ENCODE measurements at places on chromosomes 1 and 21.

- no peak for DNase-seq
Observed at GRCh38 chr1:19617376-19617775, 26.7 kb upstream of the NBL1 start.

- DNase-seq: no peak
Observed at GRCh38 chr1:206655471-206655882, 20.1 kb downstream of the DYRK3 start.

DNA sequence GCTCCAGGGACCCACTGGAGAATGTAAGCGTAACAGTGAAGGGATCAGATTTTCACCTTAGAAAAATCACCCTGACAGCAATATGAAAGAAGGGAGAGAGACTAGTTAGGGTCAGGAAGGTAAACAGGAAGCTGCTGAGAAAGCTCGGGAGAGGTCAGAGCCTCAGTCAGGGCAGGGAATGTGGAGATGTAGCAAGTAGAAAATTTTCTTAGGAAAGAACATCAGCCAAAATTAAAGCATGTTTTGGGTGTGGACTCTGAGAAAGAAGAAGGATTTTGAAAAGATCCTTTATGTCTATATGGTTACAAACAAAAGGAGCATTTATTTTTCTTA lies 16.7 kb upstream of the ERICH3 start:
- DNase-seq: no peak

- no peak for DNase-seq
Observed at GRCh38 chr1:158310623-158311022, 20.7 kb downstream of the CD1B start.
